ENCODE measurements at places on chromosomes 7 and 10.

DNA sequence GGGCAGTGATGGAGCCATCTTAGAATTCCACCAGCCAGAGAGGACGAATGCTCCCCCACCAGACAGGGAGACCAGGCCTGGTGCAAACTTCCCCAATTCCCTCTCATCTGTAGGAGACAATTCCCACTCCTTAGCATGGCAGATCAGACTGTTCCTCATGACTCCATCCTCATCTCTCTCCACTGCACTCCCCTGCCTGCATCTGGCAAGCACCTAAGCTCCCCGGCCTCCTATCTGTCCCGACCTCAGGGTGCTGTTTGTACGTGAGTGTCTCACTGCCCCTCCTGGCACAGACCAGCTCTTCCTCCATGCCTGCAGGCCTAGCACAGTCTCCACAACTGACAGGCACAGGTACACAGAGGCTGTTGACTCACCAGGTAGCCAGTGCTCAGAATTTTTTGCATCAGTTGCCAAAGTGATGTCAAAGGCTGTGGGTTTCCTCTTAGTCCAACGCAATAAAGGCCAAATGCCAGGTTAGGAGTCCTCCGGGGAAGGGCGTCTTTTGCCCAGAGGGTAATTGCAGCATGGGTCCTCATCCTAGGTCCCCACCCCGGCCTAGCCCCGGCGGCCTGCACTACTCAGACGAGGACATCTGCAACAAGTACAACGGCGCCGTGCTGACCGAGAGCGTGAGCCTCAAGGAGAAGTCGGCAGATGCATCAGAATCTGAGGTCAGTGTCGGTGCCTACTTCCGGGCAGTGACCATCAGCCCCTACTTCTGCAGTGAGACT, 436.8 kb upstream of the FOXK1 start:
- no peak for DNase-seq

DNA sequence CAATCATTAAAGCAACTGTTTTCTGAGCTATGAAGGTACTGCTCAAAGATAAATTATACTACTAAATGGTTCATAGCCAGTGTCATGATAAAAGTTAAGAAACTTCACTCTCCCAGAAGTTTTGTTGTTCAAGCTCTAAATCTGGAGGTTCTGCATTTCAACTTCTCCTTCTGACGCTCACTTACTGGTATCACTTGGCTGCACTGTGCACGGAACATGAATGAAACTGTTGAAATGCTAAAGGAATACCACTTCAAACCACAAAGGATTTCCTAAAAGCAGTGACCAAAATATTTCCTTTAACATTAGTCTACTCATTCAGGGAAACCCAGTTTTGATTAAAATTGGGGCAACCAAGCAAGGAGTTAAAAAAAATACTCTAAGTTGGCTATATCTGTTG, 93.6 kb downstream of the UBE2H start:
- no peak for DNase-seq

DNA sequence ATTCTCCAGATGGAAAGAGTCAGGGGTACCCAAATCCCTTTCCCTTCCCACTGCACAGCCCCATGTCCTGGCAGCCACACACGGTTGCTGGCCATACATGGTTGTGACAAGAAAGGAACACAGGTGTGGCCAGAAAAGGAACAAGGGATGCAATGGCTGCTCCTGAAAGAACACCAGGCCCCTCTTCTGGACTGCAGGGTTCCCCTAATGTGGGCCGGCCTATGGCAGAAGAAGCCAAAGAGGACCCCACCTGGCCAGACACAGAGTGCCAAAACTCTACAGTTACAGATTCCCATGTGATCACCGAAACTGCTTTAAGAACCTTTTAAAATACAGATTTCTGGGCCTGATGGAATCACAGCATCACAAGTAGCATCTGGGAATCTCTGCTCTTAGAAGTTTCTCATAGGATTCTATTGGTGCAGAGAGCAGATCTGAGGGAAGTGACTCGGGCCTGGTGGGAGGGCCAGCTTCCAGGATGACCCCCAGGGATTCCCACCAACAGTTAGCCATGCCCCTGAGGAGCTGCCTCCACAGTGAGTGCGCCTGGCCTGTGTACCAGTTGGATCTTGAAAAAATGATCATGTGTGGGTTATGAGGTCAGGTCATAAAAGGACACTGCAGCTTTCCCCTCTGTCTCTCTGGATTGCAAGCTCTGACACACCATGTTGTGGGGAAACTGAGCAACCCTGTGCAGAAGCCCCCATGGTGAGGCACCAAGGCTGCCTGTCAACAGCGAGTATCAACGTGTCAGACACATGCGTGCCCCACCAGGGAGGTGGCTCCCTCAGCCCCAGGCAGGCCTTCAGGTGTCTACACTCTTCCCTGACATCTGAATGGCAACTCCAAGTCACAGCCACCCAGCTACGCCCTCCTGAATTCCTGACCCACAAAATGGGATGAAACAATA, 89.6 kb upstream of the LANCL2 start:
- DNase-seq = no peak

- no peak for DNase-seq
Measured at GRCh38 chr7:80153446-80153845, 18.8 kb downstream of the GNAI1 start.

DNA sequence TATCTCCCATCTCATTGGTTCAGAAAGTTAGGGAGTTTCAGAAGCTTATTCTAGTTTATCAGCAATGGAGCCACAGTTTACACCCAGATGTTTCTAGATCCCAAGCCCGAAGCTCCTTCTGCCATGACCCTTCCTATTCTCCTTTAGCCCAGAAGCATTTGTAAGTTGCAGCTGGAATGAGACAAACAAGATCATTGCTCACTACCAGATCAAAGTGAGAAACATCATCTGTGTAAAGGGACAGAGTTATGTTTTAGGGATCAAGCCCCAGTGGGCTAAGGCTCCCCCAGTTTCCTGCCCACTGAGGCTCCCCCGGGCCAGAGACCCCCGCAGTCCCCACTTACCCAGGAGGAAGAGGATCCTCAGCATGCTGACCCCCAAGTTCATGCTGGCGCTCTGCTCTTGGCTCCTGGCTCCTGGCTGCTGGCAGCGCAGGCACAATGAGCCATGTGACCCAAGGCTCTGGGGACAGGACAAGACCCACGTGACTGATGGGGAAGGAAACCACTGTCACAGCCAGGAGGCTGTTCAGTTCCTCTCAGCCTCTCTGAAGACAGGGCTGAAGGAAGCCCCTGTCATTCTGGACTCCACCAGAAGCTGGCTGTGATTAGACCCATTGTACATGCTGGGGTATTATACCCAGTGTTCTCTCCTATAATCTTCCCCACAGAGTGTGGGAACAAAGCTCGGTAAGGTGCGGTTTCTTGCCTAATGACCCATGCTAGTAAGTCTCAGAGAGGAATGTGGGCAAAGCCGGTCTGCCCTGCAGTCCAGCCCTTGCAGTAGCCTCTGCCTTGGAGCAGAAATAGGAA, at the start of gene TMEM273:
TMEM273 (minus strand) TSS at position 442 of the 812 bp plus-strand sequence; CDS start at position 387, 55 bp downstream.
- DNase-seq = peak; percentile 32

DNA sequence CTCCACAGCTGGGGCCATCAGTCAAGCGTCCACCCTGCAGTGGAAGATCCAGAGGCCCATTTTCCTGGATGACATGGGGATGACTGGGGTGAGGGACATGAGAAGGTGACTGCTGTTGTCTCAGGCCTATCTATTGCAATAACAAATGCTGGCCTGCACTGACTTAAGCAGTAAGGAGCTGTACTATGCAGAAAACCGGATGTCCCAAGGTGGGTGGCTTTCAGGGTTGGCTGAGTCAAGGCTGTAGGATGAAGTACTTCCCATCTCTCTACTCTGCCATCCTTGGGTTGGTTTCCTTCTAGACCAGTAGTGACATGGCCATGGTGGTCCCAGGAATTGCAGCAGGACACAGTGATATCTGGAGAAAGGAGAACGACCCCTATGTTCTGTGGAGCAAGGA, 48.1 kb downstream of the NEURL1 start:
- no peak for DNase-seq

DNA sequence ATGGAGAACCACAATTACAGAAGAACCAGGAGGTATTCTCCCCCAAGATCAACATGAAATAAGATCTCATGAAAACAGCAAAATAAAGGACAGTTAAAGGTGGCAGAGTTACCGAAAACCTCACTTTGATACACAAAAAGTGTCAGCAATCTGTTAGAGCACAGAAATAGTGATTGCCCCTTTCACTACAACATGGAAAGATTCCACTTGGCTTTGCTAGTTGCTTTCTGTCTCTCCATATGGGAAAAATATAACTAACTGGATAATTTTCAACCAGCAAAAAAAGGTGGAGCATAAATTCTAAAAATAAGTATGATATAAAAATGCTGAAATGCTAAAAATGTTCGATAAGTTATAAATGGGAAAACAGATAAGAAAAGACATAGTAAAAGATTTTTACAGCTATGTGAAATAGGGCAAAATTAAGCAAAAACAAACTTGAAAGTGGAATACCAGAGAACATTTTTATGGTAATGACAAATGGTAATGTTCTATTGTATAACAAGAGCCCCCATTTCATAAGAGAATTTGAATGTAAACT, 90.2 kb downstream of the GPR85 start:
- DNase-seq = no peak

Data from activated naive CD8-positive, alpha-beta T cell treated with anti-CD3 and anti-CD28 coated beads, Interleukin-2, amount 50 U/mL, for 24 hours (primary cell).